Renal cortex interstitium (tissue), 15 donors: ENCODE measurements at places on chromosomes 13 and 19. TPM values are rescaled to one million over a fixed set of nuclear protein-coding genes. Genes with fewer than 3 reads are reported as not detected.

Gene NLRP9
- polyA plus RNA-seq: not detected

Gene KLK2
- not detected for polyA plus RNA-seq

Gene METTL21C
- 0.22 TPM for polyA plus RNA-seq

Gene GFY
- not detected for polyA plus RNA-seq

Gene ACP5
- 12.9 TPM for polyA plus RNA-seq

Gene ZNF549
- polyA plus RNA-seq: 12.5 TPM

Gene TUBA3C
- polyA plus RNA-seq: not detected

Gene TEX101
- polyA plus RNA-seq: not detected

Gene AZU1
- 1.9 TPM for polyA plus RNA-seq

Gene CRB3
- polyA plus RNA-seq: 41.8 TPM

Gene GPR183
- 2.6 TPM for polyA plus RNA-seq

Gene C19orf85
- not detected for polyA plus RNA-seq

Gene KCNC3
- 35.0 TPM for polyA plus RNA-seq
